ENCODE measurements at places on chromosomes 7 and 10.
A peak's percentile ranks its signal among the peaks of the same experiment; 100 is the strongest.

GRCh38 chr10:69047111-69047832 is 40.6 kb upstream of the SRGN start:
- no peak for DNase-seq

DNA sequence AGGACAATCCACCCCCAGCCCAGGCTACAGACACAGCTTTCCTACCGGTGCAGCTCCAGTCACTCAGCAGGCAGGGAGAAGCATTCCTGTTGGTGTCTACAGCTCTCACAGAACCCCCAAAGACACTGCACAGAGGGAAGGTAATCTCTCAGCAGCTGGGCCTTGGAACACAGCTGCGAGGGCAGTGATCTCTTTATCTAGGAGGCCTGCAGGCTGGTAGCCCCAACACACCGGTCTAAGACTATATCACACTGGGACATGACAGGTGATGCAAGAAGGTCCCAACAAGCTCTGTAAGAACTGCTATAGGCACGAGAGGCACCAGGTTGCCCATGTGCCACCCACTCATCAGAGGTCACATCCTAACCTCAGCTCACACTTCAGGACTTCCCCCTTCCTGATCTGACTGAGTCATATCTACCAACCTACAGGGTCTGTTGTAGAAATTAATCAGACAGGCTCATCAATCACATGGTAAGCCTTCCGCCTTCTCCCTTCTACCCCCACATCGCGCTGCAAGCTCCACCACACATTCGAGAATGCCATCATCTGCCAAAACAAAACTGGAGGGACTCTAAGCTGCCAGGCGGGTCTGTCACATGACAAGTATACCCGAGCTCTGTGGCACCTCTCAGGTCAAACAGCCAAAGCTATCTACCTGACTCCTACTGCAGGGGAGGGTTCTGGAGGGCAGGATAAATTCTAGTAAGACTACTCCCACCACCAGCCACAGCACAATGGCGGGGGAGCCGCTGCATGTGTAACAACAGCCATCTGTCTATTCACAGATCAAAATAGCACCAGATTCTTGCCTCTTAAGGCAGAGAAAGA is 26.1 kb downstream of the FAM53B start:
- peak; percentile 79 for DNase-seq

GRCh38 chr10:77027576-77027975 is 610.0 kb downstream of the KCNMA1 start:
- no peak for DNase-seq

DNA sequence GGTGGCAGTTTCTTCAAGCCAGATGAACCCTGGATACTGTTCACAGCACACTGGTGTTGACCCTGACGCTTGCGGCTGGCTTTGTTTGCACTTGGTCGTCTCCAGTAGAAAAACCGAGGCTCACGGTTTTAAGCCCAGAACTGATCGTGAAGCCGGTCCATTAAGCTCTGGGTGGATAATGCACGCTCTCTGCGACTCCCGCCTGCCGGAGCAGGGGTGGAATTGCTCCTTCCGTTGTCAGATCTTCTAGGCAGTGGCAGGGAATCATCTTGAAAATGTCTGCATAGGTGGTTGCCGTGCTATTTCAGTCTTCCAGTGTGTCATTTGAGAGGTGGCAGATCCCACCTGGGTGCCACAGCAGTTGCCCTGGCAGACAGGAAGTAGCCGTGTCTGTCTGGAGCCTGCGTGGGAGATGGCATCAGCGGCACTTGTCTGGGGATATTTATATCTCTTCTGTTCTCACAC is 35.9 kb upstream of the AP5Z1 start:
- no peak for DNase-seq

DNA sequence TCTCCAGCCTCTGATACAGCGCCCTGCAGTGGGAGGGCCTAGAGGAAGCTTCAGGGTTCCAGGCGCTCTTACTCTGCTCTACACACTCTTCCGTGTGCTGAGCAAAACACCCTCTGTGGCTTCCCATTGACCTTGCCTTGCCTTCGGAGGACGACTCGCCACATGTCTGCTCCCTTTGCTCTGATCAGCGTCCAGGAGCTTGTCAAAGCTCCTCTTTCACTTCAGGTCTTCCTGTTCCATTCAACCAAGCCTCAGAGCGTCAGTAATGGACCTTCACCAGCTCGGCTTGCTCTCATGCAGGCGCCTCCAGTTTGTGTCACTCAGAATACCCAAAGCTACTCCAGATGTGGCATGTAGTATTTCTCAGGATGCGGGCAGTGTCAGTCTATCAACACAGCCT is 173.9 kb downstream of the ARID5B start:
- no peak for DNase-seq

GRCh38 chr7:110050785-110051184 is 1040.1 kb upstream of the LRRN3 start:
- DNase-seq, result no peak

DNA sequence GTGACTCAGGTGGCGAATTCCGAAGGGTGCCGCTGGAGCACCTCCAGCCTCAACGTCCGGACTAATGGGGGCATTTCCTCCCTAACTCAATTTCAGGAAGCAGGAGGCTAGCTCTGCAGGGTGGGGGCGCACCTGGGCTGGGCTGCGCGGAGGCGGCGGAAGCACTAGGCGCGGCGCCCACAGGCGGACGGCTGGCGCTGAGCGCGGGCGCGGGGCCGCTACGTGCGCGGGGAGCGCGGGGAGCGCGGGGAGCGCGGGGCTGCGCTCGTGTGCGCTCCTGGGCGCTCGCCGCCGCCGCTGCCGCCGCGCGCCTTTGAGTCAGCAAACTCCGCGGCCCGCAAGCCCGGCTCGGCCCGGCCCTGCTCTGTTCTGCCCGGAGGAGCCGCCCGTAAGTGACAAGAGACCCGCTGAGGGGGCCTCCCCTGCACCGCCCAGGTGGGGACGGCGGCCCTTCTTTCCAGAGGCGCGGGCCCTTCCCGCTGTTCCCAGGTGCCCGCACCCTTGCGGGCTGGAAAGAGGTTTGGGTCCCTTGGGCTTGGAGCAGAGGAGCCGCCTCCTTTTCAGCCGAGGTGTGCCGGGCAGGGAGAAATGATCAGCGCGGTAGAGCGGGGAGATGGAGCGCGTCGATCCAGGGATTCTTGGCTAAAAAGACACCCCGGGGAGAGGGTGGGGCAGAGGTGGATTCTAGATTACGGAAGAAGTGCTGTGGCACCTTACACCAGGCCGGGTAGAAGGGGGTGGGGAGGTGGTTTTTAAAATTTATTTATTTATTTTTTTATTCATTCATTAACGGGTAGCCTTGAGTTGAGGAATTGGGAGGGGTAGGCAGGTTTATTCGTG is at the start of gene SNX10:
Gene SNX10, plus strand, starts transcription at position 164 of the 840 bp plus-strand sequence. CDS start 54,581 bp downstream, outside the sequence.
- peak; percentile 26 for DNase-seq

- DNase-seq, result no peak
Measured at GRCh38 chr7:55212176-55212575, 153.0 kb upstream of the LANCL2 start.

GRCh38 chr7:74612015-74612829 is 45.3 kb upstream of the GTF2I start:
- no peak for DNase-seq

DNA sequence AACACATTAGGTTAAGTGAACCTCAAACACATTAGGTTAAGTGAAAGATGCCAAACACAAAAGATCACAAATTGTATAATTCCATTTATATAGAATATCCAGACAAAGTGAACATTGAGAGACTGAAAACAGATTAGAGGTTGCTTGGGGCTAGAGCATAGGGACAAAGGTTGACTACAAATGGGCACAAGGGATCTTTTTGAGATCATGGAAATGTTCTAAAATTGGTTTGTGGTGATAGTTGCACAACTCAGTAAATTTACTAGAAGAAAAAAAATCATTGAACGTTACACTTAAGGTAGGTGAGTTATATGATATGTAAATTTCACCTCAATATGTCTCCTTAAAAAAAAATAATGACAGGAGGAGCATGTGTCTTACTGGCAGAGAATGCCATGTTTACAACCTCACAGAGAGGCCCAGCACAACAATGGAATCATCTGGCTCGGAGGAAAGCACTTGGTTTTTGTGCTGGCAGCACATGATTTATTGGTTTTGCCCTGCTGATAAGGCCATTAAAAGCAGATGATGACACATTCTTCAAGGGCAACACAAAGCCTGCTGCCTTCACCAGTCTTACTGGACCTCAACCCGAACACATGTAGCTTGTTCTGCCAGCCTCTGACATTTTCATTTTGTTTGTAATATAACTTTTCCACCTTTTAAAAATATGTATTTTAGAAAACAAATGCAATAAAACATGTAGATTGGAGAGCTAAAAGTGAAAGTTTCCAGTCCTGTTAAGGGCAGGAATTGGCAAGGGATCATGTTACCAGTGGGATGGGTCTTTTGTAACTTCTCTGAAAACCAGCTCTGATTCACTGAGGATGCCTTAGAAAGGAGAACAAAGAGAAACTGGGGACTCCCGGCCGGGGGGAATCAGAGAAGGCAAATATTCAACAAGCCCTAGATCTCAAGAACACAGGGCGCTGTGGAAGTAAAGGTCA is 11.9 kb upstream of the LMOD2 start:
- DNase-seq, result no peak

All from activated CD8-positive, alpha-beta memory T cell treated with anti-CD3 and anti-CD28 coated beads for 4 hours (primary cell).